Metanephros (tissue), 2 donors: ENCODE measurements at places on chromosomes 5 and 9. TPM values are rescaled to one million over a fixed set of nuclear protein-coding genes. Genes with fewer than 3 reads are reported as not detected.

The C9orf50 gene
- 0.70 TPM for total RNA-seq

The RAB3C gene
- total RNA-seq = 0.58 TPM

The LEAP2 gene
- total RNA-seq = 5.3 TPM

The SLC34A1 gene
- total RNA-seq = 166 TPM

The ELOVL7 gene
- total RNA-seq = 18.4 TPM

The PTPRD gene
- 127 TPM for total RNA-seq

The FCN2 gene
- 1.2 TPM for total RNA-seq

The C9orf152 gene
- total RNA-seq = 0.18 TPM

The PCDH1 gene
- total RNA-seq = 44.8 TPM

The HINT1 gene
- total RNA-seq = 323 TPM

The GABRA6 gene
- total RNA-seq = not detected

The PTGER4 gene
- total RNA-seq = 47.2 TPM

The ALDH1A1 gene
- 173 TPM for total RNA-seq

The SYK gene
- 31.2 TPM for total RNA-seq

The MSX2 gene
- 0.47 TPM for total RNA-seq

The GARNL3 gene
- 35.6 TPM for total RNA-seq

The PRR7 gene
- total RNA-seq = 2.4 TPM

The SLC6A7 gene
- total RNA-seq = 0.06 TPM

The PNPLA7 gene
- total RNA-seq = 4.3 TPM

The SLC25A2 gene
- total RNA-seq = 0.35 TPM

The WHRN gene
- 7.8 TPM for total RNA-seq

The SNCAIP gene
- total RNA-seq = 34.0 TPM

The SPARC gene
- 1,386 TPM for total RNA-seq

The ELP1 gene
- 40.4 TPM for total RNA-seq

The CCIN gene
- 0.64 TPM for total RNA-seq

The DMRT3 gene
- total RNA-seq = 0.58 TPM

The GPR150 gene
- total RNA-seq = not detected

The STRBP gene
- 23.1 TPM for total RNA-seq

The MBLAC2 gene
- 8.3 TPM for total RNA-seq

The SPACA9 gene
- 6.0 TPM for total RNA-seq

The ACOT12 gene
- 1.3 TPM for total RNA-seq

The ZNF454 gene
- 6.9 TPM for total RNA-seq

The FOXD4L4 gene
- total RNA-seq = 0.06 TPM

The FGF1 gene
- total RNA-seq = 10.2 TPM

The AK8 gene
- 1.9 TPM for total RNA-seq

The NUDT12 gene
- 15.6 TPM for total RNA-seq

The ZFR gene
- total RNA-seq = 78.0 TPM

The DENND1A gene
- 29.7 TPM for total RNA-seq

The CDH9 gene
- 10.2 TPM for total RNA-seq

The SGCD gene
- 26.6 TPM for total RNA-seq

The BTNL3 gene
- not detected for total RNA-seq

The CCDC180 gene
- total RNA-seq = 24.8 TPM

The IL5 gene
- total RNA-seq = not detected

The CDH12 gene
- total RNA-seq = 4.7 TPM

The FGF10 gene
- total RNA-seq = 10.9 TPM

The TXNDC8 gene
- total RNA-seq = not detected

The DMRTA1 gene
- total RNA-seq = 1.3 TPM

The RANBP17 gene
- 29.2 TPM for total RNA-seq

The GRIA1 gene
- 1.8 TPM for total RNA-seq

The GZMA gene
- 1.8 TPM for total RNA-seq

The CARTPT gene
- total RNA-seq = 0.23 TPM

The PTGS1 gene
- 9.6 TPM for total RNA-seq

The MUSK gene
- total RNA-seq = 2.3 TPM

The GGTA1 gene
- total RNA-seq = 4.6 TPM
